Iris pigment epithelial cell (primary cell): ENCODE measurements at places on chromosomes 1 and 21.

- DNase-seq, result no peak
These were observed 730 bp downstream of the CDC42SE1 start for GRCh38 chr1:151058692-151059091.

GRCh38 chr1:163060343-163061007 is 8.7 kb upstream of the RGS4 start:
- DNase-seq, result no peak

- no peak for DNase-seq
These were observed 40.2 kb downstream of the ADAMTS1 start for GRCh38 chr21:26804895-26805609.

GRCh38 chr1:223718850-223719249 is 6.5 kb downstream of the CAPN2 start:
- peak; percentile 63 for DNase-seq

DNA sequence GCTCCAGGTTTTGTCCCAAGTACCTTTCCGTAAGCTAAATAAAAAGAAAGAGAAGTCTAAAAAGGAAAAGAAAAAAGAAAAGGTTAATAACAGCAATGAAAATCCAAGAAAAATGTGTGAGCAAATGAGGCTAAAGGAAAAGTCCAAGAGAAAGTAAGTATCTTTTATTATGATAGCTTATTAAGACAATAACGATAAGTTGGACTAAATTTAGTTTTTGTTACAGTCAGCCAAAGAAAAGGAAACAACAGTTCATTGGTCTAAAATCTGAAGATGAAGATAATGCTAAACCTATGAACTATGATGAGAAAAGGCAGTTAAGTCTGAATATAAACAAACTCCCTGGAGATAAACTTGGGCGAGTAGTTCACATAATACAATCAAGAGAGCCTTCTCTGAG is 31.5 kb downstream of the BRDT start:
- no peak for DNase-seq

GRCh38 chr1:64599242-64599641 is 129.3 kb downstream of the CACHD1 start:
- DNase-seq, result no peak
